Right atrium auricular region (tissue), 2 donors: ENCODE measurements at places on chromosomes 3 and 15. TPM values are rescaled to one million over a fixed set of nuclear protein-coding genes. Genes with fewer than 3 reads are reported as not detected.

BDH1 gene
- 48.3 TPM for total RNA-seq

DNA sequence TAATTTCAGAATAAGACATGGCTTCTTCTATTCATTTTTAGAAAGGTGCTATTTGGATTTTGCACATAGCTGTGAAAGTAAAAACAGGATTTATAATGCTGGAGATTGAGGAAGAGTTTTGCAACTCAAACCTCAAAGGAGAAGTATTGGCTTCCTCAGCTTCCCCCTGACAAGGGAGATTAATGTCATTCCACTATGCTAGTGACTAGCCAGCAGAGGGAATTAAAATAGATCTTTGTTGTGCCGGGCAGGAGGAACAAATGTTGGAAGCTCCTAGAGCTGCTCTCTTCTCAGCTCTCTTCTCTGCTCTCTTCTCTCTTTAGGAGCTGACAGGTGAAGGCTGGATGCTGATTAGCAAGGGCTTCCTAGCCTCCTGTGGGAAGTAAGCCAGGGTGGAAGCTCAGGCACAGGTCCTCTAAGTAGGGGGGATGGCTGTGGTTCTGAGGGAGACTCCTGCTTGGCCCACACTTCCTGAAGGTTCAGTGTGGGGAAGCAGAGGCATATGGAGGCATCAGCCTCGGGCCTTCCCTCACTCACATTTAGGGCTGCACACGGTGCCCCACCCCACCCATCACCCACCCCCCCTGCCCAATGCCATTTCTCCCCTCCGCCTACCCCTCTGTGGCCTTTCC is 29.6 kb downstream of the CX3CR1 start:
- no peak for DNase-seq

DNA sequence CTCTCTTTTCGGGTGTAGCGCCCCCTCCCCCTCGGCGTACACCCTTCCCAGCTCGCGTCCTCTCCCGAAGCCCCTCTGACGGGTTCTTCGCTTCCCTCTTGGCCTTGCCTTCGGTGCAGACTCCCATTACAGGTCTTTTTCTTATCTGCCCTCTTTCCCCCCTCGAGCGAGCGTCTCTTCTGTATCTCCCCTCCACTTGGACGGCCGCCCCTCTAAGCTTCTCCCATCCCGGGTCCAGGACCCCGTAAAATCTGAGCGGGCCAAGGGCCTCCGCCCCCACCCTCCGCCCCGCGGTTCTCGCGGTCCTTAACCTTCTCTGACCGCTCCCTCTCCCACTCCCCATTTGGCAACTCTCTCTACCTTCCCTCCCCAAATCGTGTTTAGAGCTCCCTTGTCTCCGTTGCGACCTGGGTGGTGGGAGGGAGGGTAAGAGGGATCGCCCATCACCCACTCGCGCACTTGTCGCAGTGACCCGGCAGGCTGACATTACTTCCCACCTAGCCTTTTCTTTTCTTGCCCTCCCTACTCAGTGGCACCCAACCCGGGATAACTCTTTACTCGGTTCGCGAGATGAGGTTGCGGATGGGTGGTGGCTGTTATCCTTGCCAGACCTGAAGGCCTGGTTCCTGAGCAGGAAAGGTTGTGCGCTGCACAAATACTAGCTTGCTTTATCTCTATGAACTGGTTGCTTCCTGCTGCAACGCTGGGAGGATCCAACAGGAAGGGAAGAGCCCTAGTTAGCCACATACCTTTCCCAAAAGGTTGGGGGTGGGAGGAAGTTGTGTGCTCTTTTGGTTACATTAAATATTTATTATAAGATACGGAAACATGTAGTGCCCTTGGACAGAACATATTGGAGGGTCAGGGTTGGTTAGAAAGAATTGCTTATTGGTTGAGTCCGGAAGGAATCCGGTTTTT is 922 bp downstream of the RAB11A start:
- DNase-seq: peak; percentile 74

GRCh38 chr3:183430325-183430957 is 2.0 kb upstream of the MCF2L2 start:
- DNase-seq: no peak

- no peak for DNase-seq
Measured at GRCh38 chr15:98996624-98997023, 11.0 kb downstream of the PGPEP1L start.

DNA sequence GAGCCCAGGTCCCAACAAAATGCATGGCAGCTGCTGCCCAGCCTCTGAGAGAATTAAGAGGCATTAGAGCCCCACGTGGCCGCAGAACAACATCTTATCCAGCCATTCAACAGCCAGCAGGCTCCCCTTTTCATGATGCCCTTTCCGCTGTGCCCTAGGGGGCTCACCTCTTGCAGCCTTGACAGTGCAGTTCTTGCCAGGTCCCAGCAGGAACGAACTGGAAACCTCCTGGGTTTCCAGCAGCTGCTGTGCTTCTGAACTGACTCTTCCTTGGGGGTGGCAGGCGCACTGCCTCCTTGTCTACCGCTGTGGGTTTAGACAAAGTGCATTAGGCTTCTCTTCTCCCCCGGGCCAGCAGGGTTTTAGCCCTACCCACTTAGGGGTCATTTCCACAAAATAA is 85.2 kb downstream of the FAM174B start:
- DNase-seq: no peak
